ENCODE measurements at places on chromosomes 1 and 21. TPM values are rescaled to one million over a fixed set of nuclear protein-coding genes. Genes with fewer than 3 reads are reported as not detected.

Gene IGSF21
- not detected for total RNA-seq

GRCh38 chr1:64308866-64309265, 105.4 kb downstream of the UBE2U start:
- H3K36me3 ChIP-seq: no peaks in the 10 kb centered on the region
- H3K27ac ChIP-seq: no peak overlapping the region
- peaks cover 6% of the 10 kb centered on the region for H3K27me3 ChIP-seq
- DNase-seq: no peak

Gene GJA8
- not detected for total RNA-seq

Gene GJA9
- total RNA-seq: not detected

DNA sequence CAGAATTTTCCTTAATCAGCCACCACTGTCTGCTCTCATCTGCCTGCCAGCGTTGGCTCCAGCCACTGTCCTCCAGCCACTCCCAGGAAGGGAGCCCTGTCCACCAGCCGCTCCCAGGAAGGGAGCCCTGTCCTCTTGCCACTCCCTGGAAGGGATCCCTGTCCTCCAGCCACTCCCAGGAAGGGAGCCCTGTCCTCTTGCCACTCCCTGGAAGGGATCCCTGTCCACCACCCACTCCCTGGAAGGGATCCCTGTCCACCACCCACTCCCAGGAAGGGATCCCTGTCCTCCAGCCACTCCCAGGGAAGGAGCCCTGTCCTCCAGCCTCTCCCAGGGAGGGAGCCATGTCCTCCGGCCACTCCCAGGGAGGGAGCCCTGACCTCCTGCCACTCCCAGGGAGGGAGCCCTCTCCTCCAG, 726.5 kb downstream of the PTPRU start:
- no peak overlapping the region for H3K4me3 ChIP-seq
- no peaks in the 10 kb centered on the region for H3K4me1 ChIP-seq
- no peaks in the 10 kb centered on the region for H3K36me3 ChIP-seq
- DNase-seq: no peak
- H3K27ac ChIP-seq: no peak overlapping the region

DNA sequence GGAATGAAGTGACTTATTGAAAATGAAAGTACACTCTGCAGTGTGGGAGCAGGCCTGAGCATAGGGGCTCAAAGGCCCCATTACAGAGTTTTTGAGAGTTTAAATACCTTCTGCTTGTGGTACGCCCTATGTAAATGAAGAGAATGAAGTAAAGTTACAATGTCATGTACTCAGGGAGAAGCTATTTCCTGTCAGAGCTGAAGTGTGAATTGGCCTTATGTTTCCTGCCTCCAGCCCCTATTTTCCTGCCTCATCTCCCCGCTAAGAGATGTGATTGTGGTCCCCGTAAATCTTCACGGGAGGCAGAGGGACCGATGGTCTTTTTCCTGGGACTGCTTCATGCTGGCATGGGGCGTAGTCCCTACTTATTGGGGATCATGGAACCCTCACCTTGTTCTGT, 2.5 kb upstream of the ZNF683 start:
- no peak overlapping the region for H3K27ac ChIP-seq
- no peaks in the 10 kb centered on the region for H3K4me1 ChIP-seq
- no peaks in the 10 kb centered on the region for H3K36me3 ChIP-seq
- DNase-seq: no peak

GRCh38 chr21:29360799-29361765, 62.4 kb downstream of the BACH1 start:
- no peak for DNase-seq
- H3K4me1 ChIP-seq: peaks cover 10% of the 10 kb centered on the region
- H3K36me3 ChIP-seq: peaks cover 7% of the 10 kb centered on the region
- H3K27me3 ChIP-seq: no peaks in the 10 kb centered on the region
- H3K27ac ChIP-seq: no peak overlapping the region

Gene DRAXIN
- total RNA-seq: 3.2 TPM

Data from progenitor cell of endocrine pancreas (in vitro differentiated cells).